ENCODE measurements at places on chromosomes 1 and 21.

DNA sequence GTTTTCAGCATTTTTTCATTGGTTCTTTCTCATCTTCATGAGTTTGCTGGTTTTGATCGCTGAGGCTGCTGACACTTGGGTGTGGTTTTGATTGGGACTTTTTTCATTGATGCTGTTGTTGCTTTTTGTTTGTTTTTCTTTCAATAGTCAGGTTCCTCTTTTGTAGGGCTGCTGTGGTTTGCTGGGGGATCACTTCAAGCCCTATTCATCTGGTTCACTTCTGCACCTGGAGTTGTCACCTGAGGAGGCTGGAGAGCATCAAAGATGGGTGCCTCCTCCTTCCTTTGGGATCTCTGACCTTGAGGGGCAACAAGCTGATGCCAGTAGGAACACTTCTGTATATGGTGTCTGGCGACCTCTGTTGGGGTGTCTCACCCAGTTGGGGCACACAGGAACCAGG is 1279.9 kb upstream of the TMPRSS15 start:
- no peak for DNase-seq

GRCh38 chr1:182388392-182389134 is 3.0 kb downstream of the GLUL start:
- no peak for DNase-seq

- no peak for DNase-seq
Observed at GRCh38 chr1:215345766-215346165, 221.3 kb upstream of the KCTD3 start.

- no peak for DNase-seq
Observed at GRCh38 chr1:6891781-6892579, 106.7 kb downstream of the CAMTA1 start.

DNA sequence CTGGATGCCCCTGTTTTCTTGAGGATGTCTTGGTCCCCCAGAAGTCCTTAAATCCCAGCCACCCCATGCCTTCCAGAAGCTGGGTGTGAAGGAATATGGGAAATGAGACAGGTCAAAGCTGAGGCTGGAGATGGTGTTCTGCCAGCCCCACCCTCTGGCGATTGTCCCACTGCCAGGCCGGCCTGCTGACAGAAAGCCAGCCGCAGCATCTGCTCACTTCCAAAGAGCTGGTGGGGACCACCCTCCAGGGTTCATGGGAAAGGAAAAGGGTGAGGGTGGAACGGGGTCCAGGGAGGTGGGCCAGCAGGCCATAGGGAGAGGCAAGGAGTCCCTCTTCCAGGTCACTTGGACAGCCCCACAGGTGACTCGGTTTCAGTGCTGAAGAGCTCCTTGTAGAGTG is 1.9 kb upstream of the LINGO4 start:
- peak; percentile 19 for DNase-seq

GRCh38 chr1:207973898-207974568 is 63.1 kb upstream of the CD34 start:
- DNase-seq: no peak

- no peak for DNase-seq
Observed at GRCh38 chr1:115168026-115168425, 78.7 kb upstream of the TSPAN2 start.

DNA sequence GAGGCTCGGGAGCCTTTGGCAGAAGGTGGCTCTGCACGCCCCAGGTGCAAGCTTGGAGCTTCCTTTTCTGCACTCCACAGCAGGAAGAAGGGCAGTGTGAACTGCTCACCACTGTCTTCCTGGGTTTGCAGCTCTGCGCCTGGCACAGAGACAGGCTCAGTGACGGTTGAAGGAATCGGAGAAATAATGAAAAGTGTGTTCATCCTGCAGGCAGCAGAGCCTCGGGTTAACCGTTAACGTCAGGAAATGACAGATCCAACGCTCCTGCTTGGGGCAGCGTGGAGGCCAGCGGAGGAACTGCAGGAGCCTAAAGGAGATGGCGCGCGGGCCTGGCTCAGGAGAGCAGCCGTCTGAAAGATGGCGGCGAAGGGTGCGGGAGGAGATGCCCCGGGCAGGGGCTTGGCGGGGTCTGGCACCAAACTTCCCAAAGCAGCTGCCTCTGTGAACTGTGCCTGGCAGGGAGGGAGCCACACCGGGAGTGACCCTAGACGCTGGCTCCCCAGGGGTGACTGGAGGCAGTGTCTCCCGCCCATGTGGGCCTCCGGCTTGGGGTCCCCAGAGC is 10.9 kb upstream of the SAMD11 start:
- no peak for DNase-seq

GRCh38 chr1:87473203-87473661 is 144.6 kb downstream of the LMO4 start:
- no peak for DNase-seq

DNA sequence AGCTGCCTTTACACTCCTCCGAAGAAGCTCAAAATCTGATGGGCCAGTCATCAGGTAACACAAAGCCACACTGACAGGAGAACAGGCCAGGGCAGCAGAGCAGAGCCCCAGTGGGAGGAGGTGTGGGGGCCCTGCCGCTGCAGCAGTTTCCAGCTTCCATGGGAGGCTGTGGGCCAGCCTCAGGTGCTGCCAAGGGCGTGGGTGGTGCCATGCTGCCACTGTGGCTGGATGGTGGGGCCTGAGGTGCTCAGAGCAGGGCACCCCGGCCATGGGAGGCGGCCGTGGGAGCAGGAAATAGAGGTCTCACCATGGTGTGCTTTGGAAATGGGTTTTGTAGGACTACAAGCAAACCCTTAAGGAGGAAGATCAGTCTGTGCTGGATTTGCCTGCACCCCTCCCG is 50.8 kb upstream of the COL6A1 start:
- DNase-seq: no peak

GRCh38 chr21:25862596-25862995 is 127.8 kb downstream of the GABPA start:
- DNase-seq: no peak

DNA sequence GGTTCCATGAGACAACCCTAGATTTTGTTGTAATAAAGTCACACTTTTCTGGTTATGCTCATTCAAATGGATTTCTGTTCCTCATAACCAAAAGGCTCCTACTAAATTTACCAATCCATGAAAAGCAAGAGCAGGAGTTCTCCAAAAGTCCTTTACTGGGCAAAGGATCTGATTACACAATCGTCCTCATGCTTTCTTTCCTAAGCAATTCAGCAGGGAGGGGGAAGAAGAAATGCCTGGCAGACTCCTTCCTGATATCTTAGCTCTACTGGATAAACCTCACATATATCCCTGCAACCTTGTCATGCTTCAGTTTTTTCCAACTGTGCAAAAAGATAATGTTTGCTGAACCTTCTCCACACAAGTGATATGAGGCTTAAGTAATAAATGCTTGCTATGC is 67.6 kb upstream of the GUCA2B start:
- no peak for DNase-seq

GRCh38 chr1:119827010-119827409 is 15.8 kb upstream of the REG4 start:
- DNase-seq: no peak

GRCh38 chr1:46039571-46040052 is 92.8 kb downstream of the PIK3R3 start:
- no peak for DNase-seq

- DNase-seq: no peak
Observed at GRCh38 chr1:75908717-75909152, 23.5 kb downstream of the ASB17 start.

DNA sequence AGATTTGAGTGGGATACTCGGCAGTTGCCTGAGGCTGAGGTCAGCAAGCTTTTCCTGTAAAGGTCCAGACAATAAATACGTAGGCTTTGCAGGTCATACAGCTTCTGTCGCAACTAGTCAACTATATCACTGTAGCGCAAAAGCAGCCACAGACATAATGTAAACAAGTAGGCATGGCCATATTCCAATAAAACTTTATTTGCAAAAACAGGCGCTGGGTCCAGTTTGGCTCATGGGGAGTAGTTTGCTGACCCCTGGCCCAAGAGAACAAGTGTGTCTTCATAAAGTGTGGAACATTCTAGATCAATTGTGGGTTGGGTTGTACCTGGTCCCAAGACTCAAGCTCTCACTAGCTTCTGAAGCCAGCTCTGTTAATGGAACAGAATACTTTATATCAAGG is 78.8 kb downstream of the MIS18A start:
- DNase-seq: no peak

DNA sequence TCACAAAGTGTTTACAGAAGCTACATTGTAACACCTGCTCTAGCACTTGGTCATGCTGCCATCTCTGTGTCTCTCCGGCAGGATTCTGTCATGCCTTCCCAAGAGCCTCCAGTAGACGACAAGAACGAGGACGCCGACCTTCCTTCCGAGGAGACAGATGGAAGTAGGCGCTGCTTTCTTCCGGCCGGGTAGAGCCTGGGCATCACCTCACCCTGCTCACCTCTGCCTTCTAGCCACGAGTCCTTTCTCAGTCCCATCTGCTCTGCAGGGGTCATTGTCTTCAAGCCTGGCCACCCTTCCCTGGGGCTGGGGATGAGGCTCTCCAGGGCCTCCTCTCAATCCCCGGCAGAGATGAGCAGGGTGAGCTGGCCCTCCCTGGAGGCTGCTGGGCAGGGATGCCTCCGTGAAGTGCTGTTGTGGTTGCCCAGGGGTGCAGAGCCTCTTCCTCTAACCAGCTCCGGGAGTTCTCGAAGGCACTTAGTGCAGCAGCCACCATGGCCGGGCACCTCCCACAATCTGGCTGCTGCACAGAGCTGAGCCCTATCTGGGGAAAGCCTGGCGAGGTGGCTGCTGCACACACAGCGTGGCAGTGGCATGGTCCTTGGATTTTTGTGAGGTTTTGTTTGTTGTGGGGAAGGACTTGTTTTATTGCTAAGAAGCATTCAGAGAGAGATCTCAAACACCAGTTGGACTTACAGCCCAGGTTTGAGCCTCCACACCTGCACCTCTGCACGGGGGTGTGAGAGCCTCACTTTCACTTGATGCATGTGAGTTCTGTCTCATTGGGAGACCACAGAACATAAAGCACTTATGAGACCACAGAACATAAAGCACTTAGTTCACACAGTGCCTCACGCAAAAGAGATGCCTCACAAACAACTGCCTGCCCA is 48.4 kb downstream of the FAAP20 start:
- DNase-seq: no peak

GRCh38 chr1:52551507-52552235 is 1.2 kb downstream of the TUT4 start:
- no peak for DNase-seq

DNA sequence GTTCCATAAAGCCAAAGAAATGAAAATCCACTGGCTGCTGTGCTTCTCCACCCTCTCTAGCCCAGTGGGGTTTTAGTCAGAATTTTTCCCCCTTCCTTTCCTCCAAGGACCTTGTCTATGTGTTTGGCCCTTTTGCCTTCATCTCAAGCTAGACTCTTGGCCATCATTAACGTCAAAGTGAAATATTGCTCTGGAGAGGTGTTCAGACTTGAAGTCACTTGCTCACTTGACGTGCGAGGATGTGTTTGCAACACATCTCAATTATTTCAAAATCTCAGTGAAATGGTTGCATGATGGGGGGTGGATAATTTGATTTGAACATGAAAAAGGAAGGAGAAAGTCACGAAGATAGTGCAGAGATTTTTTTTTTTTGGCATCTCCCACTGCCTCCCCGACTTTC is 13.6 kb downstream of the EVA1C start:
- DNase-seq: no peak

GRCh38 chr1:214067397-214067796 is 79.6 kb downstream of the PROX1 start:
- DNase-seq: no peak

- DNase-seq: no peak
Observed at GRCh38 chr1:18513995-18514394, 33.3 kb downstream of the KLHDC7A start.

- DNase-seq: no peak
Observed at GRCh38 chr21:36045993-36046392, 14.3 kb downstream of the SETD4 start.

DNA sequence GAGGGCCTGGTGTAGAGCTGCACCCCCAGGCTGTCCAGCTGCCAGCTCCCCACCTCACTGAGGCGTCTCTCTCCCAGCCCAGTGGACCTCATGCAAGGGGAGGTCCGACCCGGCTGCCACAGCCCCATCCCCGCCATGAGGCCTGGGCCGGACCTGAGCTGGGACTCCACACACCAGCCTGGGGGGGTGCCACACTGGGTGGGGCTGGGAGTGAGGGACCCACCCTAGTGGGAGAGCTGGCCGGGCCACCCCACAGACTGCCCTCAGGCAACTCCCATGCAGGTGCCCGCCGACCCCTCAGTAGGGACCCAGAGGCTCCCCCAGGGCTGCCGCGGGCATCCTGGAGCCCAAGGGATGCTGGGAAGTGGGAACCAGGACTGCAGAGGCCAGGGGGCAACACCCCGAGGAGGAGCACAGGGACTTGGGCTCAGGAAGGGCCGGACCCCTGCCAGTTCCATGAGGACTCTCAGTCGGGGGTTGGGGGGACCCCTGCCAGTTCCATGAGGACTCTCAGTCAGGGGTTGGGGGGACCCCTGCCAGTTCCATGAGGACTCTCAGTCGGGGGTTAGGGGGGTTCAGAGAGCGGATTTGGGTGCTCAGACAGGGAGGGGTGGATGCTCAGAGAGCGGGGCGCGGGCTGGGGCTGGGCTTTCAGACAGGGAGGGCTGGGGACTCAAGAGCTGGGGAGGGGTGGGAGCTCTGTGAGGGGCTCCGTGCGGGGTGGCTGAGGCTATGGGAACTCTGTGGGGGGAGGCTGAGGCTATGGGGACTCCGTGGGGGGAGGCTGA is 1.2 kb upstream of the RNF223 start:
- DNase-seq: no peak

DNA sequence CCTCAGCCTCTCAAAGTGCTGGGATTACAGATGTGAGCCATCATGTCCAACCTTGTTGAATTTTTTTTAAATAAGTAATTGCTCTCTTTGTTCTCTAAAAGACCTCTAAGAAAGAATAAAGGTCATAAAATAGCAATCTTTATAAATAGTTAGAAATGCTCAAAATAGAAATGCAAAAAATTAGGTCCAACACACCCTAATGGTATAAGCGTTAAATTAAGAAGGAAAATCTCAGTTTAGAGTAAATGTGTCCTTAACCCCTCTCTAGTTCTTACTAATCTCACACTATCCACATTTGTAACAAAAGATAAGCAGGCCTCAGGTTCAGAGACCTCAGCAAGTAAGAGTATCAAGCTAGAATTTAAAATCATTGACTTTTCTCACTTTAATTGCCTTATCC is 38.3 kb upstream of the GLIS1 start:
- no peak for DNase-seq

DNA sequence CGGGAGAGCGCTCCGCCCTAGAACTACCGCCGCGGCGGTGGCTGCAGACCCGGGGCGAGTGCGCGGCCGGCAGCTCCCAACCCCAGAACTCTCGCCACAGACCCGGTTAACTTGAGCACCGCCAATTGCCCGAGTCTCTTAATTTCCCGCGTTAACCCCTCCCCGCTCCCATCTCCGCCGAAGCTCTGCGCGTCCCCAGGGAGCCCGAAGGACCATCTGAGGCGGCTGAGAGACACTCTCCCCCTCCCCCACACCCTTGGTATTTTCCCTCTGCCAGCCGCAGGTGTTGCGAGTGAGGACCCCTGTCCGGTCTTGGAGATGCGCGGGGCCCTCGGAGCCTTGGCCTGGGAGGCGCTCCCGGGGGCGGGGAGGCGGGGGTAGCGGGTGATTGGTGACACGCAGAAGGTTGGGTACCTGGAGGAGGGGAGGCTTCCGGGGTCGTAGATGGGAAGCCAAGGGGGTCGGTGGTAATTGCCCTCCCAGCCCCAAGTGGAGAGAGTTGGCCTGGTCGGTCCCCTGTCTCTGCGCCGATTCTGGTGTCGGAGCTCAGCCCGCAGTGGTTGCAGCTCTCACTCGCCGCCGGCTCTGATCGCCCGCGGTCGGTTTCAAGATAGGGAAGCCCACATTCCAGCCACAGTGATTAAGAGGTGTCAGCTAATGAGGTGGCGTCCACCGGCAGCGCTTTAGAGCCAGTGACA is 858 bp upstream of the SUSD4 start:
- no peak for DNase-seq

All from right forelimb (tissue), 1 donor.